ENCODE measurements at places on chromosomes 6 and 20.

- DNase-seq = no peak
These were observed 109.3 kb downstream of the ADGRG6 start for GRCh38 chr6:142411145-142411544.

GRCh38 chr6:34953061-34954025, 64.3 kb downstream of the ANKS1A start:
- DNase-seq = no peak

DNA sequence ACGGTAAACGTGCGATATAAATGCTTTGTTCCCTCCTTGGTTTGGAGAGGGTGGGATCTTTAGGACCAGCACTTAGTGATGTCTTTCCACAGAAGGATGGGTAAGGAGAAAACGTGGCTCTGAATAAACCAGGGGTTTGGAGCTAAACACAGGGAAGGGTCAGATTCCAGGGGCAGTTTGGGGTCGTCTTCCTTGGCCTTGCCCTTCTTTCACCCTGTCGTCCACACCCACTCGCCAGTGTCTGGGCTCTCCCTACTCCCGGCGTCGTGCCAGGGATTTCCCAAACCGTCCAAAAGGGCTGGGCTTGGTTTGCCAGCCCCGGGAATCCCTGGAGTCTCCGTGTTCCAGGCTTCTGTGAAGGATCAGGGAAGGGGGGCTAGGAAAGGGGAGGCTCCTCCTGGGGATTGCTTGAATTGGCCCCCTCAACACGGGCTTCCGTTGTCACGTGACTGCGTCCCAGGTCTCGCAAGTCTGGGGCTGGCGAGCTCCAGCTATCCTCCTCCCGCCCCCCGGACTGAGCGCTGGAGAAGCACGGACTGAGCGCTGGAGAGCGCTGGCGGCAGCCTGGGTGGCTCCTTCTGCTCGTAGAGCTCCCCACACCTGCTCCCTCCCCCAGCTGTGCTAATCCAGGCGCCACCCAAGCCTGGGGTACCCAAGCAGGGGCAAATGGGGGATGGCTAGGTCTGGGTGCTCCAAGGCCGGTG, 9.4 kb upstream of the ARMC12 start:
- peak; percentile 92 for DNase-seq

- no peak for DNase-seq
These were observed 405.7 kb downstream of the RNF144B start for GRCh38 chr6:18792866-18793265.

DNA sequence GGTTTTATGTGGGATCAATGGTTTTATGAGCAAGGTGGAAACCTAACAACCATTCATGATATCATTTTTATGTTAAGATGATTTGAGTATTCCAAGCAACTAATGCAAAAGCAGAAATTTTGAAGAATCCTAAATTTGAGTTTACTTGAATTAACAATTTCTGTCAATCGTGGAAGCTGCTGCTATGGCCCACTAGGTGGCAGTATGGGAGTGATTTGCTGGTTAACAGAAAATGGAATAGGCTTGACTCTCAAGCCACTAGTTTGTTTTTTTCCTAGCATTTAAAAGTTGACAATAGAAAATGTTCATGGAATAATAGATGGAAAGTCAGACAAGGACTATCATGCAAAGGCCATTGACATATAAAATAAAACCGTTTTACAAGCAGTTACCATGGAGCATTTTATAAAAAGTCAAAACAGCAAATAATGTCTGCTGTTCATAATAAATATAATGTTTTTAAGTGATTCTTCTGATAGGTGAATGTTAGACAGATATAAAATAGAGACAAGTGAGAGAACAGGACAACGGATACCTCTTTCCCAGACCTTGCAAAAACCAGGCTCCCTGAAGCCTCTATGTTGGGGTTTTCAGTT, 43.0 kb upstream of the TMEM200A start:
- no peak for DNase-seq
